Activated T-cell treated with anti-CD3 and anti-CD28 coated beads, Interleukin-2, amount 50 U/mL, for 48 hours (primary cell): ENCODE measurements at places on chromosomes 3 and 15.

GRCh38 chr3:64957408-64958198 lies 269.8 kb upstream of the ADAMTS9 start:
- DNase-seq = no peak

- no peak for DNase-seq
Measured at GRCh38 chr3:186990277-186990676, 60.0 kb downstream of the ST6GAL1 start.

DNA sequence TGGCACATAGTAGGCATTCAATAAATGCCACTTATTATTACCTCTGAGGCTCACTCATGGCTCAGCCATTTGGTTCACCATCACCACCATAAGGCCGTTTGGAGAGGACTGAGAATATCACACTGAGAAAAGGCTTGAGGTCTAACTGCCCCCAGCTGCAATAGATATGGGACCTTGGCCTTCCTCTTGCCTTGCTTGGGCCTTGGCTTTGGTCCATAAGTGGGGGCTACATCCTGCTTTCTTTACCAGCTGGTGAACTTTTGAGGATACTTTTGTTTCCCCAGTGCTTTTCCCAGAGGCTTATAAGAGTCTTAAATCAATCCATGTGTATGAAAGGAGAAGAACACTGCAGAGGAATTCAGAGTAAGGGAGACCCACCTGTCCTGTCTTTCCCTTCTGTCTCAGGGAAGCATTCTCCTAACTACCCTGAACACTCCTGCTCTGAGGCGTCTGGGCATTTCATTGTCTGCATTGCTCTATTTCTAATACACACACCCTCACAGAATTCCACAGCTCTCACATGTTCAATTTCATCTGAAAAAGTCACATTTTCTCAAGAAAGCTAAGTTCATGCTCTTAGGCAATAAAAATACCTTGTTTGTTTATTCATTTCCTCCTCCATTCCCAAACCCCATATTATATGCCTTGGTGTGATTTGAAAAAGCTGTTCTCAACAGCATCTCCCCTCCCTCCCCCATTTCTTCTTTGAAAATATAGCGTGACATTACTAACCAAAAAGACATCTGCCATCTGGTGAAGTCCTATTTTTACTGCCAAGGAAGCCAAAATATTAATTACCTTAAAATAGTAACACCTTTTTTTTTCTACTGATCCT lies 22.5 kb upstream of the KCNMB2 start:
- no peak for DNase-seq

DNA sequence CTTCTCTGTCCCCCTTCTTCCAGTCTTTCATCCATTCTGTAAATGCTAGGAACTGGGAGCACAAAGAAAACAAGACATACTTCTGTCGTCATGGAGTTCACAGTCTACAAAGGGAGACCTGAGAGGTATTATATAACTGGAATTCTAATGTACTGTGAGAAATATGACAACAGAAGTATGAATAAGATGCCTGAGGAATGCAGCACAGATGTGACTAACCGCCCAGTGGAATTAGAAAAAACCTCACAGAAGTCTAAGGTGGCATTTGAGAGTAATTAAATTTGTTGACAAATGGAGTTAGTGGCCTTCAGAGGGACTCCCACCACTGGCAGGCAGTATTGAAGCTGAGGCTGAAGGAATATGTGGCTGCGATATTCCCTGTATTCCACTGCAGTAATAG lies 168.5 kb upstream of the FAM3D start:
- DNase-seq = no peak

DNA sequence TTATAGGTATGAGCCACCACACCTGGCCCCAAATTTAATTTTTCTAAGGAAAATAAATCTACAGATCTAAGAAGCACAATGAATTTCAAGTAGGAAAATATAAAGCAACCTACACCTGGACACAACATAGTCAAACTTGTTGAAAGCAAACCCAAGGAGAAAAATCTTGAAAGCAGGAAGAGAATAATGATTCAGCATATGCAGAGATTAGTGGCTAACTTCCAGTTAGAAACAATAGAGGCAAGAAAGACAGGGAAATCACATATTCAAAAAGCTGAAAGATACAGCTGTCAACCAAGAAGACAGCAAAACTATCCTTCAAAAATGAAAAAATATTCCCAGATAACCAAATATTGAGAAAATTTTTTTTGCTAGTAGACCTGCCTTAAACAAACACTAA lies 49.4 kb downstream of the ZNF148 start:
- DNase-seq = no peak
